ENCODE measurements at places on chromosomes 12 and 14. TPM values are rescaled to one million over a fixed set of nuclear protein-coding genes. Genes with fewer than 3 reads are reported as not detected.

DNA sequence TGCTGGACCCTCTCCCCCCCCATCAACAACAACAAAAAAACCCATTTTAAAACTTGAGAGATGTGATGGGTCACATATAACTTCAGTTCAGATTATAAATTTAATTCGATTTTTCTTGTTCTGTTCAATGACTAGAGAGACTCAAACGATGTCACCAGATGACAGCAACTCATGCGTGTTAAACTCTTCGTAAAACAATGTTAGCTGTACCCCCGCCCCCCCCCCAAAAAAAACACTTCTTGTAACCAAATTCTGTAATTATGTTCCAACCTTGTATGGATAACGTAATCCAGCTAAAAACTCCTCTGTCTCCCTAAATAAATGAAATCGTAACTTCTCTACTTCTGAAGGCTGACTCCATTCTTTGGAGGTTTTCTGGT is 614 bp upstream of the NACA start:
- H3K27me3 ChIP-seq = no peaks in the 10 kb centered on the region
- H3K36me3 ChIP-seq = peaks cover 50% of the 10 kb centered on the region
- peak overlapping the region; percentile 99 for H3K4me3 ChIP-seq
- H3K4me1 ChIP-seq = peaks cover 46% of the 10 kb centered on the region
- H3K27ac ChIP-seq = peak overlapping the region; percentile 98

GRCh38 chr12:96359328-96359727 is 40.9 kb downstream of the CDK17 start:
- no peak overlapping the region for H3K27ac ChIP-seq
- no peaks in the 10 kb centered on the region for H3K27me3 ChIP-seq
- no peak for DNase-seq
- peaks cover 60% of the 10 kb centered on the region for H3K4me1 ChIP-seq
- H3K36me3 ChIP-seq = peaks cover 7% of the 10 kb centered on the region

GRCh38 chr12:132236930-132237771 is 92.2 kb downstream of the GALNT9 start:
- H3K36me3 ChIP-seq = no peaks in the 10 kb centered on the region
- no peak overlapping the region for H3K4me3 ChIP-seq
- no peaks in the 10 kb centered on the region for H3K4me1 ChIP-seq
- no peak for DNase-seq
- H3K27ac ChIP-seq = no peak overlapping the region
- no peaks in the 10 kb centered on the region for H3K27me3 ChIP-seq

DNA sequence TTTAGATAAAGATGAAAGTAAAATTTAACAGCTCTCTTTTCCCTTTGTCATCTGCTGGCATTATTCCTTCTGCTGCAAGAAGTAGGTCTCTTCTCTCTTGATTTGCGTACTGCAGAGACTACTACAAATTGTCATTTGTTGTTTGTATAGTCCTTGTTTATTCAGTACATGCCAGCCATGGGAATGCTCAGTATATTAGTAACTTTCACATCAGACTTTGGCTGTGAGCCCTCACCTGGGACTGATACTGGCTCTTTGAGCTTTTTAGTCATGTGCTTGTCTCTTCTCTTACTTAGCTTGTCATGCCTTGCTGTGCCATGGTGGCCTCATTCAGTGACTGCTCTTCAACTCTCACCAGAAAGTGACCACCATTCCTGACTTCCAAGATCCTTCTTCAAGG is 169.8 kb downstream of the PRKCH start:
- no peak for DNase-seq
- no peak overlapping the region for H3K4me3 ChIP-seq
- H3K4me1 ChIP-seq = peaks cover 32% of the 10 kb centered on the region
- no peaks in the 10 kb centered on the region for H3K36me3 ChIP-seq

DNA sequence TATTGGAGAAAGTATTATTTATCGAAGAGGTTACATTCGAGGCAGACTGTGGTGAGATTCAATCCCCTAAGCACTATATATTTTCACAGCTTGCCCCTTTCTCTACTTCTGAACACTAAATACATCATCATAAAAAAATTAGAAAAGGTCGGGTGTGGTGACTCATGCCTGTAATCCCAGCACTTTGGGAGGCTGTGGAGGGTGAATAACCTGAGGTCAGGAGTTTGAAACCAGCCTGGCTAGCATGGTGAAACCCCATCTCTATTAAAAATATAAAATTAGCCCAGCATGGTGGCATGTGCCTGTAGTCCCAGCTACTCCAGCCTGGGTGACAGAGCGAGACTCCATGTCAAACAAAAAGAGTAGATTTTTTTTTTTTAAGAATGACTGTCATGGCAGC is 70.6 kb upstream of the MYF6 start:
- no peaks in the 10 kb centered on the region for H3K27me3 ChIP-seq
- DNase-seq = no peak
- H3K4me1 ChIP-seq = no peaks in the 10 kb centered on the region
- H3K27ac ChIP-seq = no peak overlapping the region
- no peak overlapping the region for H3K4me3 ChIP-seq
- no peaks in the 10 kb centered on the region for H3K36me3 ChIP-seq

GRCh38 chr14:27228053-27228452 is 630.2 kb upstream of the NOVA1 start:
- no peaks in the 10 kb centered on the region for H3K4me1 ChIP-seq
- H3K4me3 ChIP-seq = no peak overlapping the region
- no peaks in the 10 kb centered on the region for H3K27me3 ChIP-seq
- DNase-seq = no peak
- no peaks in the 10 kb centered on the region for H3K36me3 ChIP-seq

- no peak overlapping the region for H3K27ac ChIP-seq
- H3K4me1 ChIP-seq = peaks cover 4% of the 10 kb centered on the region
- H3K36me3 ChIP-seq = no peaks in the 10 kb centered on the region
- peaks cover 2% of the 10 kb centered on the region for H3K27me3 ChIP-seq
Observed at GRCh38 chr12:2374092-2374906, 321.5 kb downstream of the CACNA1C start.

UBE2N gene
- total RNA-seq = 152 TPM

LPAR5 gene
- 30.4 TPM for total RNA-seq

DAO gene
- not detected for total RNA-seq
